ENCODE measurements at places on chromosomes 11 and 22.

DNA sequence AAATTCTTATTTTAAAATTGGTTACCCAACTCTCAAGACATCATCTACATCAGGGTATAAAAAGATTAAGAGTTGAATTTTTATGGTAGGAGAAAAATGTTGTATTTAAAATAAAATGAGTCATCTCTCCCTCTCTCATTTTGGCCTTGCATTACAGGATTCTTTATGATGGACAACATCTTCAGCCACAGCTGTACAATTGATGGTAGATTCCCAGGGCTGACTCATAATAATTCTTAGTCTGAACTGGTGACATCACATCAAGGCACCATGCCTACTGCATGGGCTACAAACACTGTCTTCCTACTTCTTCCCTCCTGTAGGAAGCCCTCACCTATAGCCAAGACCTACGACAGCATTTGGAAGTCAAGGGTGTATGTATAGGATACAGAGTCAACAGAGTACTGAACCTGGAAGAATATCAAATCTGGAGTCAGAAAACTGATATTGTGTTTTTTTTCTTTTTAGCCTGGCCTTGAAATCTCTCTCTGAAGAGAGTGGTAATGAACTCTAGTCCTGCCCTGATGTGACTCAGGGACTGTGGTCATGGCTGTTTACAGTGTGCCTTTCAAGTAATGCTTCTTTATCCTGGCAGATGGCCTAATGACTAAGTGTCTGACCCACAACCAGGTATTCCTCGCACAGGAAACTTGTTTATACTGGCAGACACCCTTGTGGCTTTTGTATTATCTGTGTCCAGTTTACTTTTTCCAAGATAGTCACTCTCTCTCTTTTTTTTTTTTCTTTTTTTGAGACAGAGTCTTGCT is 32.5 kb downstream of the MRGPRX2 start:
- no peak for DNase-seq

DNA sequence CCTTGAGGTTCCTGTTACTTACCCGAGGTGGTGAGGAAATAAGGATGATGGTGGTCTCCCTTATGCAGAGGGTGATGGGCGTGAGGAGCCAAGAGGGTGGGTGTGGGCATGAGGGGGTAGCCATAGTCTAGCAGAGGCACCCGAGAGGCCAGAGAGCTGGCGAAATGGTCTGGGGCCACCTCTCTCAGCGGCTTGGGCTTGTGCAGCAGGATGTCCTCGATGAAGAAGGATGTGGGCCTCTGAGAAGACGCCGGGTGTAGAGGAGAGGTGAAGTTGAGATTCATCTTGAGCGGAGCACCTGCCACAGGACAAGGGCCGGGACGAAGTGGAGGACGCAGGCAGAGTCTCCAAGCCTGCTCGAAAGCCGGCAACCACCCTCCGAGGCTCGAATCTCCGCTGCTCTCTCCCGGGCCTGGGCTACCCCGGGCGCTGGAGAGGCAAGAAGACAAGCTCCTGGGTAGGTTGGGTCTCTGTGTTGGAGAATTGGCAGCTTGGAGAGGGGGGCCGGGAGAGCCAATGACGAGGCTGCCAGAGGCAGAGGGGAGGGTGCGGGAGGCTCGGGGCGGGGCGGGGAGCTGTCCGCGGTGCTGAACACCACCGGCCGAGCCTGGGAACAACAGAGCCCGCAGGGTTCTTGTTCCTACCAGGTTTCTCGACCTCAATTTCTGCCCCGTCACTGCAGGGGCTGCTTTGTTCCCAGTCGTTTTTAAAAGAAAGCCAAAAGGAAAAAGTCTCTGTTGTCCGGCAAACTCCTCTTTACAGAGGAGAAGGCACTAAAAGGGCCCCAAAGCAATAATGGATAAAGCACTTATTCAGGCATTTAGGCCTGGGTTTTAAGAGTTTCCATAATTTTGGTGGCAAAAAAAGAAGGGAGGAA is at the start of gene BSX:
Gene BSX (minus strand): TSS at position 447 of the 877 bp plus-strand sequence. CDS start 163 bp downstream, at position 284.
- DNase-seq, result no peak

DNA sequence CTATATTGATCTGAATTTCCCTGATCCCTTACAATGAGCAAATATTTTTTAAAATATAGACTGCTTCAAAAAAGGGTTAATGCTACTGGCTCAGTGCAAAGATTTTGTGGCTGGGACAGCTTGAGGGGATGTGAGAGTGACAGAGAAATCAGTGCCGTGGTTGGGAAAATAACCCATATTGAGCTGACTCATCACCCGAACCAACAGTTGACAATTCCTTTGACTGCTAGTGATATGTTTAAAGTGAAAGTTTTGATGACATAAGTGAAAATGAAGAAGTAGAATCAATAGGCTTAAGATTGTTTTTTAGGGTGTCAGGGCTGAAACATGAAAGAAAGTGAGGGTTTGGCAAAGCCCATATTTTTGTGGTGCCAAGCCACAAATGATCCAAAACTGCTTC is 257.1 kb upstream of the TENM4 start:
- no peak for DNase-seq

GRCh38 chr22:33438273-33438672 is 380.1 kb upstream of the SYN3 start:
- peak; percentile 27 for DNase-seq

DNA sequence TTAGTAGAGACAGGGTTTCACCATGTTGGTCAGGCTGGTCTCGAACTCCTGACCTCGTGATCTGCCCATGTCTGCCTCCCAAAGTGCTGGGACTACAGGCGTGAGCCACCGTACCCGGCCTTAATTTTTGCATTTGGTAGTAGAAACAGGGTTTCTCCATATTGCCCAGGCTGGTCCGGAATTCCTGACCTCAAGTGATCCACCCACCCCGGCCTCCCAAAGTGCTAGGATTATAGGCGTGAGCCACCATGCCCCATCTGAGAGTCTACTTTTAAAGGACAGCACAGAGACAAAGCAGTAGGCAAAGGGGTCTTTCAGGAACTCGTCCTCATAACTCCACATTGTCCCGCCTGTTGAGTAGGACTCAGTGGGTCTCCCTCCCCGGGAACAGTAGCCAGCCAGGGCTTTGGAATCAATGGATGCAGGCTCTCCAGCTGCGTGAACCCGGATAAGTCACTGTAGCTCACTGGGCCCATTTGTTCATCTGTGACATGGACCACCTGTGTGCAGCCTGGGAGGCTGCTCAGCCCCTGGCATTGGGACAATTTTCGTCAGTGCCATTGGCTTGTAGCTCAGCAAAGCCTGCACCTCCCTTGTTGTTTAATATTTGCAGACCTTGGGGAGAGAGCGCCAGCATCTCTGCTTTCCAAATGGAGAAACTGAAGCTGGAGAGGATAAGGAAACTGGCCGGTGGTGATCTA is 86.1 kb downstream of the ARHGAP8 start:
- DNase-seq, result no peak

DNA sequence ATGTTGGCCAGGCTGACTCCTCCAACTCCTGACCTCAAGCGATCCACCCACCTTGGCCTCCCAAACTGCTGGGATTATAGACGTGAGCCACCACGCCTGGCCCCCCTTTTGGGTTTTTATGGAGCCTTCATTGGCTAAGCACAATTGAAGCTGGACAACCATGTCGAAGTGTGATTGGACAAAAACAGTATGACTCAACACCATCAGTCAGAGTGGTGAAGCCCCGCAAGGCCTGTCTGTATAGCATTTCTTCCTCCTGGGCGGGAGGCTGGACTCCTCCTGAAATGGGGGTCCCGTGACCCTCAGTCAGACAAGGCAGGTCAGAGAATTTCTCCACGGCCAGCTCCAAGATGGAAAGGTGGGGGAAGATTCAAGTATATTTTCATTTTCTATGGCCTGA is 3.1 kb upstream of the PARVB start:
- no peak for DNase-seq

DNA sequence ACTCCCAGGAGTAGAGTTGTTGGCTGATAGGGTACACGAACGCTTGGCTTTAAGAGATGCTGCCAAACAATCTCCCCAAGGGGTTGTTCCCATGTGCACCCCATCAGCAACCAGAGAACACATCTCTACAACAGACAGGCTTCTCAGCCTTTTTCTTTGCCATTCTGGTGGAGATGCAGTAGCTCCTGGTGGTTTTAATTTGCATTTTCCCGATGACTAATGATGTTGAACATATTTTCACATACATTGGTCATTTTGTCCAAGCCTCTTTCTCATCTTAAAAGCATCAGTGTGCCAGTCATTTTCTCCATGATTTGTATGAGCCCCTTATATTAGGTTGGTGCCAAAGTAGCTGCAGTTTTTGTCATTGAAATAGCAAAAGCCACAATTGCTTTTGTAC is 21.8 kb downstream of the DHCR7 start:
- DNase-seq, result no peak

GRCh38 chr11:26202754-26203153 is 129.2 kb upstream of the ANO3 start:
- DNase-seq, result no peak

GRCh38 chr22:30704978-30705377 is 10.3 kb downstream of the OSBP2 start:
- no peak for DNase-seq

- peak; percentile 40 for DNase-seq
Observed at GRCh38 chr11:62081378-62082291, 42.2 kb upstream of the INCENP start.

DNA sequence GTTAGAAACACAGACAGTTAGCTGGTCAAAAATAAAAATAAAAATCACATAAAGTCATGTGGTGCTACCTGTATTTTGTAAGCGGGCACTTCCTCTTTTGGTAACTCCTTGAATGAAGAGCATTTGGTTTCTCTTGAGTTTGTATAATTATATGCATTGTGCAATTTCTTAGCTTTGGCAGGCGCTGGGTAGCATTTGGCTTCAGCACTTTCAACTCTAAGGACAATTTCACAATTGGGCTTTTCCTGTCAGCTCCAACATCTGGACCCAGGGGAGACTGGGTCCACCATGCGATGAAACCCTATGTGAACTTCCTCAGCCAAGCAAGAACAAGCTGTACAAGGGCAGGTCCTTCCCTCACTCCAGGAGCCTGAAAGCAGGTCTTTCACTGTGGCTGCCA is 169.1 kb downstream of the RRAS2 start:
- DNase-seq, result no peak

DNA sequence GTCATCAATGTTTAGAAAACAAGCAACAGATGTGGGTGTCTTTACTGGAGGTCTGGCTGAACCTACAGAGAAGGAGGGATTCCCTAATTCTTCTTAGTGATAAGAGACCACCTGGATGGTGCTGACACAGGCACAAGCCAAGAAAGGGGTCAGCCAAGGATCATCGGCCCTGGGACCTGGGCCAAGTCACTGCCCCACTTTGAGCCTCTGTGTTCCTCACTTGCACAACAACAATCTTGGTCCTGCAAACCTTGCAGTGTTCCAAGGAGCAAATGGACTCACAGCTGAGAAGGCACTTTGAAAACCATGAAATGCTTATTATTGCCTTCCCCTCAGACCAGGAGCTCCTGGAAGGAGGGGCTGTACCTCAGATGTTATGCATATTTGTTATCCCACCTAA is 7.0 kb upstream of the KCNE3 start:
- DNase-seq, result no peak

DNA sequence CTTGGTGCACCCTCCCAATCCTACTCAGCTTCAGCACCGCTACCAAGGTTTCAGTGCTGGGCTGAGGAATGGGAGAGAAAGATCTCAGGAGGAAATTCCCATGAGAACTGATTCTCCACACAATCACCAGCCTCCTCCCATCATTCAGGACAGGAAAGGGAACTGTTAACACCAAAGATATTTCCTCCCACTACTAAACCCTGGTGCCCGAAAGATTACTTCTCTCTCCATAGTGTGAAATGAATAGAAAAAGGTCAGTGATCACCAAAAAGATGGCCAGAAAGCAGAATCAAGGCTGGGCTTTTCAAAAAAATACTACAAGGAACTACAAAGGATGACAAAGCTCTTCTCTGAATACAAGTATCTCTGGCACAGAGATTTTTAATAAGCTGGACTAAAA is 26.1 kb downstream of the TCIRG1 start:
- no peak for DNase-seq

- no peak for DNase-seq
Observed at GRCh38 chr22:23036684-23037428, 33.5 kb upstream of the GNAZ start.

- no peak for DNase-seq
Observed at GRCh38 chr22:43570531-43571165, 158.8 kb downstream of the MPPED1 start.

GRCh38 chr22:38107692-38108515 is 2.6 kb downstream of the BAIAP2L2 start:
- no peak for DNase-seq

DNA sequence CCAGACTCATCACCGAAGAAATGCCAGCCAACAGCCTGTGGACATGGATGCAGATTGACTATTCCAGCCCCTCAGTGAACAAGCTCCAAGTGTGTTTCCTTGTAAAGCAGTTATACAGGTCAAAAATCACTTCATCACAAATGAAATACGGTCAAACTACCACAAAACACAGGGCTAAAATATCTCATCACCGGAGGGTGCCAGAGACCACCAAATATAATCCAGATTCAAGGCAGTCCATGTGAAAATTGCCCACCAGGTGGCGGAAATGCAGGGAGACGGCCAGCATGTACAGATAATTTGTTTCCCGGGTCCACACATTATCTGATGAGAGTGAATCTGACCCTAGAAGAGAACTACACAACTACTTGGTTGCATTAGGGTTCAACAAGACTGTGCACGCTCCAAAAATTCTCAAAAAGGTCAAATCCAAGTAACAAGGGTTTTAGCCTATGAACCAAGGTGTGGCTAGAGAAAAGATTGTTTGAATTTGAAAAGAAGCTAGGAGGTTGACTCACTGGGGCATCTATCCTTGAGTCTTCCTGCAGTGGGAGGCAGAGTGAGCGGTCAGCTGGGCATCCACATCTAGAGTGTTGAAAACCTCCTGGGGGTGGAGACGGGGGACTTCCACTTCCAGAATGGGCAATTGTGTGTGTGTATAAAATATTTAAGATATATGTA is 71.7 kb downstream of the IGLL5 start:
- DNase-seq, result no peak

DNA sequence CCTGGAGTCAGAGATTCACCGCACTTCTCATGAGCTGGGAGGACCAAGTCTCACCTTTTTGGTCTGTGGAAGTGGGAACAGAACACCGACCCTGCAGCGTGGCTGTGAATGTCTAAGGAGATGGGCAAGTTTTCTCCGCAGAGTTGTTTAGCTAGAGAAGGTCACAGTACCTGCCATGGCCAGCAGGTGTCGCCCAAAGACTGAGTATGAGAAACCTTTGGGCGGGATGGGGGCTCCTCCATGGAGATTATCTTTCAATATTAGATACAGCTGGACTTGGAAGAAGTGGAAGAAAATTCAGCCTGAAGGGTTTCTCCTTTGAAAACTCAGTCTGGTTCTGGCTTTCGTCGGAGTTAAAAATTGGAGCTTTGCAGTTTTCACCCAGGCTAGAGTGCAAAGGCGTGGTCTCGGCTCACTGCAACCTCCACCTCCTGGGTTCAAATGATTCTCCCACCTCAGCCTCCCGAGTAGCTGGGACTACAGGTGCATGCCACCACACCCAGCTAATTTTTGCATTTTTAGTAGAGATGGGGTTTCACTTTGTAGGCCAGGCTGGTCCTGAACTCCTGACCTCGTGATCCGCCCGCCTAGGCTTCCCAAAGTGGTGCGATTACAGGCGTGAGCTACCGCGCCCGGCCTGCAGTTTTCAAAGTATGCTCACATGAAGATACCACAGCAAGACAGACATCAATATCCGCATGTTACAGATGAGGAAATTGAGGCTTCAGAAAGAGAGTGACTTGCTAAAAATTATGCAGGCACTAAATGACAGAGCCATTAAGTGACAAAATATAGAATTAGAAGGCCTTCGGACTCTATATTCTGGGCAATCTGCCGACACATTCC is 10.7 kb upstream of the DSCAML1 start:
- peak; percentile 5 for DNase-seq

- no peak for DNase-seq
Observed at GRCh38 chr22:50257041-50257440, 4.4 kb downstream of the MAPK12 start.
